Germinal center (tissue), 1 donor: ENCODE measurements at places on chromosomes 3 and 15.

- DNase-seq, result no peak
Observed at GRCh38 chr3:31288641-31289100, 244.1 kb upstream of the STT3B start.

DNA sequence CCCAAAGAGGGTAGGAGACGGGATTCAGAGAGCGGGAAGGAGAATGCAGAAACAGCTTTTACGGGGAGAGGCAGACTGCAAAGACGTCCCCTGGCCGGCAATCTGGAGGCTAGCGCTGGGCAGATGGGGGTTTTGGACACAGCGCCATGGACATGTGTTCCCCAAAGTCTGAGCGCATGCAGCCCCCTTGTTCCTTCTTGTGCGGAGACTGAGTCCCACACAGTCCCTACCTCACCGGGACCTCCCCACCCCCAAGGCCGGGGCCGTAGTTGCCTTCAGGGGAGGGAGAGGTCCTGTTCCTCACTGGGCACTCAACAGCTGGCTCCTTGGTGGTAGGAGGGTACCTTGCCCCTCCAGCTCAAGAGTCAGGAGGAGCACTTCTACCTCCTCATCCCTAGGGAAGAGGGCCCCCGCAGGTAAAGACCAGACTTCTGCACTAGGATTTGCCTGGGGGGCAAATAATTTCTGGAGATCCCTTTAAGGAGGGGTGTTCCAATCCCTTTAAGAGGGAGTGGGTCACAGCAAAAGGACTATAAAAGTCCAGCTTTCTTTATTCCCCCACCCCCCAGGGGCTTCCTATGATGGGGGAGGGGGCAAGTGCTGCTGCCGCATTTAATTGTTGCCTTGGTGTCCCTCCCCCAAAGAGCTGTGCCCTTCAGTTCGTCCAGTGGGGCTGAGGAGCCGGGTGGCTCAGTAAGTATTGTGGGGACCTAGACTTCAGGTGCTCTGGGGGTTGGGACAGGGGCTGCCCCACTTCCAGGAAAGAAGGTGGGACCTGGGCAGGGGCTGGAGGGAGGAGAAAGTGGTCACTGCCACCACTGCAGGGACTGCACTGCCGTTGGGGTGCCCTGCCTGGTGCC is 3.6 kb upstream of the BAHD1 start:
- DNase-seq, result no peak

- no peak for DNase-seq
Observed at GRCh38 chr3:36701249-36701572, 63.1 kb downstream of the DCLK3 start.

GRCh38 chr3:181723625-181724191 is 12.0 kb downstream of the SOX2 start:
- DNase-seq, result no peak

DNA sequence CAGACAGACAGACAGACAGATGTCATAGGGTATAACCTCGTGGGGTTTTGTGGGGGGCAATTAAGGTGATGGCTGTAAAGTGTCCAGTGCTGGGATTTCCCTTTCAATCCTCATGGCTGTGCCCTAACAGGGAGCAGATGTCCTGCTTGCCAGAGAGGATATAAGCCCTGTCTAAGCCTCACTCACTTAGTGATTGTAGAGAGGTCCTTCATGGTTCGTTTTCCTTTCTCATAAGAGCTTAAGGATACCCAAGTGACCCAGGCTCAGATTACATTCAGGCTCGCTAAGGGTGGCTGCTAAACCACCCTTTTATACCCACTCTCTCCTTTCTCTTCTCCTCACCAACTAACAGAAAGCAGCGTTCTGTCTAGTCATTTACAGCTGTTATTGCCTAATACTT is 19.2 kb downstream of the LYSMD2 start:
- DNase-seq, result no peak

DNA sequence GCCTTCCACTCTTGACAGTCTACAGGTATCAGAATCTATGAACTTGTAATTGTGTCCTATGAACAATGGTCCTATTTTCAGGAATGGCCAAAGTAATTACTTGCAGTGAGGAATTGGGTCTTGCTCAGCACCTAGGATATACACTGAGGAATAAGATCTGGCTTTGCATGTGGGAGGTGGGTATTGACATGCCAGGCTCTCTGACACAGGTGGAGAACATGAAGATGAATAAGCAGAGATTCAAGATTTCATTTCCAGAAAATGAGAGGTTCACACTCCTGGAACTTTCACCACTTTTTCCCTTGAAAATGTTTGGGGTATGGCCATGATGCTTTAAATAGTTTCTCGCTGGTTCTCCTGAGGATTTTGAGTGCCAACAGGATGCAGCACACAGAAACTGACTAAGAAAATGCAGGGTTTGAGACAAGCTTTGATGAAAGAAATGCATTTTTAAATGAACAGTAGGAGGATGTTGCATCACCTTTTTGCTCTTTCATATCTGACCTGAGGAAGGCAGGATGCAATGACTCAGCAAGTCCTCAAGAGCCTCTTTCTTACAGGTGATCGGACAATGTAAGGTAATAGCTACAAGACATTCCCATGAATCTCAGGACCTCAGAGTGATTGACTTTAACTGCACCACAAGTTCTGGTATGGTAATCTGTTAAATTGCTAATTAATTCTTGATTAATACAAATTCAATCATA is 3.7 kb downstream of the HRG start:
- no peak for DNase-seq

DNA sequence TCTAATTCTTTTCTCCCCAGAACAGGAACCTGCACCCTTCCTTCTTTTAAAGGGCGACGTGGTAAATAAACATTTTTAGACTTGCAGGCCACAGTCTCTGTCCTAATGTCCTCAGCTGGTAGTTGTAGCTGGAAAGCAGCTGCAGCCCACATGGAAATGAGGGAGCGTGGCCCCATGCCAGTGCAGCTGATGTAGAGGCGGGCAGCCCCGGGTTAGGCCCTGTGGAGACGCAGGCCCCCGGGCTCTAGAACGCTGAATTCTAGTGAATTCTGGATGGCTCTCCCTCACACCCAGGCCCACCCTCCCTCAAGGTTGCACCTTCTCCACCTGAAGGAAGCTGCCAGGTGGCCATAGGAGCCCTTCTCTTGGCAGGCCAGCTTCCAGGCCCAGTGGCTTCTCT is 52.3 kb downstream of the PGPEP1L start:
- DNase-seq, result no peak
